HFF-Myc (cell line): ENCODE measurements at places on chromosomes 4 and X.

- no peak for DNase-seq
These were observed 70.8 kb upstream of the HHIP start for GRCh38 chr4:144575181-144575580.

GRCh38 chrX:65706041-65706828, 38.8 kb downstream of the MSN start:
- DNase-seq, result peak; percentile 82

- no peak for DNase-seq
These were observed 556.3 kb downstream of the PPARGC1A start for GRCh38 chr4:23333556-23333945.

DNA sequence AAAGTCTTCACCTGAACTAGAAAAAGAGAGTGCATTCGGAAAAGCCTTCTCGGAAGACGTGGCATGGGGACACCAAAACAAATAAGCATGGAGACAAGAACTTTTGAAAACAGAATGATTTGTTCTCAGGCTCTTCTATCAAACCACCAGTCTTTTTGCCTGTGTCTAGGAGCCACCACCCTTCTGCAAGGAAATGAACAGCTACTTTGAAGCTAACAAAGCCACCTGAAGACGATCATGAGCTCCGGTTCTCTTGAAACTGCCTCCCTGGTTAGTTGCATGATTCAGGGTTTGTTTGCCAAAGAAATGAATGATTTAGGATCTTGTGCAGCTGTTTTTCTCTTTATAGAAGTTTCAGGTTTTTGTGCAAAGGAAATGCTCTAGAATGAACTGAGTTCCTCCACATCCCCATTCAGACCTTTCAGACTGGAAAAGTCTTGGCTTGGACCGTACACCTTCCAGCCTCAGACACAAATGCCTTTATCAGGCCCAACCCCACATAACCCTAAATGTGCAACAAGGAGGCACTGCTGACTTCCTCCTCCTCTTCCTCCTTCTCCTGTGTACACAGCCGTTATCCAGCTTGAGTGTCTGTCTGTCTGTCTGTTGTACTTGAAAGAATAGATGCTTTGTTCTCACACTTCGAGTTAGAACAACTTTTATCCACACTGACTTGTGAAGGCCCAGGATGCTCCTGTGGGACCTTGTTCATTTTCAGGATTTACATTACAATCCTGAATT, 334.8 kb upstream of the KLF3 start:
- DNase-seq, result no peak

- no peak for DNase-seq
These were observed 43.9 kb upstream of the SLC25A4 start for GRCh38 chr4:185099024-185099682.

DNA sequence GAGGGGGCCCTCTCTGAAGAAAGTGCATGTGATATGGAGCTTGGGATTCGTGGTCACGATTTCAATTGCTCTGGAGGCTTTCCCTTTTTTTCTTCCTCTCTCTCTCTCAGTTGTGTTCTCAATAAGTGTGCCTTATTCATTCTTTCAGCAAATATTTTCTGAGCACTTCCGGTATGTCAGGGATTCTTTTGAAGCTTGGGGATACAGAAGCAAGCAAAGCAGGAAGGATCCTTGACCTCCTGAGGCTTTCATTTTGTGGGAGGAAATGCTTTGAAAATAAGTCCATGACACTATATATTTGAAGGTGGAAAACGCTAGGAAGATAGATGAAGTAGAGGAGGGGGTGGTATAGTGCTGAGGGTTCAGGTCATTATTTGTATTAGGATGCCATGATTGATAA, 12.6 kb upstream of the GABRE start:
- no peak for DNase-seq

DNA sequence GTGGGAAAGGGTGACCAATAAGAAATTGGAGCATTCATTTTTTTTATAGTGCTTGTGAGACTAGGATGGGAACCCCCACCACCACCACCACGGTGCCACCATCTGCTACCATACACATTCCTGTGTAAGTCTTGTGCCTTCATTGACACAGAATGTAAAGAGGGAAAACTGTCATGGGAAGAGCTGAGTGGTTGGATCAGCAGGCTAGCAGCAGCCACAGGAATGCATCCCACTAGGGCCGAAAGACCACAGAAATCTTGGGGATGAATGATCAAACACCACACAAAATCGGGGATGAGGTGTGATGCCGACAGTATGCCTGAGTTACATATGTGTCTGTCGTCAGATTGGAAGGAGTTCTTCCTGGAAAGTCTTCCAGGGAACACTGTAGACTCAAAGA, 69.2 kb downstream of the SRPX start:
- DNase-seq, result no peak

GRCh38 chr4:139227729-139228404, 50.8 kb upstream of the ELF2 start:
- no peak for DNase-seq

DNA sequence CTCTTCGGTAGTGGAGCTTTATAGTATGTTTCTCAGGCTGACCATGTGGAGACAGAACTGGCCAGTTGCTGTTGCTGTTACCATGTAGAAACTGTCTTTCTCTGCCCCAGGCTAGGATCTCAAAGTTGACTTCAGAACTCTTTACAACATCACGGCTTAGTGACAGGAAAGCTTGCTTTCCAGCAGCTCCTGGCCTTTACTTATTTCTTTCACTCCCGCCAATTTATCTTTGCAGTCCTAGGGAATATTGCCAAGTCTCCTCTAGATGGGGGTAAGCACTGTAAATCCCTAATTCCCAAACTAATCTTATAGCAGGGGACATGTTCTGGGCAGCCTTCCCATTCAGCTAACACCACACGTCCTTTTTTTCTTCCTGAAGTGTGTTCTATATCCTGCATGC, 631.6 kb downstream of the SPRY1 start:
- DNase-seq, result no peak

- no peak for DNase-seq
These were observed 17.7 kb downstream of the SPARCL1 start for GRCh38 chr4:87511500-87511899.

- DNase-seq, result no peak
These were observed 104.0 kb downstream of the NEUROG2 start for GRCh38 chr4:112411781-112412550.
